ENCODE measurements at places on chromosomes 5 and 9.

DNA sequence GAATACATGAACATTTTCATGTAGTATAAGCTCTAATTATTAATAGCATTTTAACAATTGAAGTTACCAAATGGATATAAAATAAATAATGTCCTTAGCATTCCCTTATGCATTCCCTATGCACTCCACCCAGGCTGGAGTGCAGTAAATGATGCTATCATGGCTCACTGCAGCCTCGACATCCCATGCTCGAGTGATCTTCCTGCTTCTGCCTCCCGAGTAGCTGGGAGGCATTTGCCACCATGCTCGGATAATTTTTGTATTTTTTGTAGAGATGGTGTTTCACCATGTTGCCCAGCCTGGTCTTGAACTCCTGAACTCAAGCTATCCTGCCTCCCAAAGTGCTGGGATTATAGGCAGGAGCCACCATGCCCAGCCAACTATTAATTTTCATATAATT, 184.0 kb downstream of the PBX3 start:
- no peak for DNase-seq

DNA sequence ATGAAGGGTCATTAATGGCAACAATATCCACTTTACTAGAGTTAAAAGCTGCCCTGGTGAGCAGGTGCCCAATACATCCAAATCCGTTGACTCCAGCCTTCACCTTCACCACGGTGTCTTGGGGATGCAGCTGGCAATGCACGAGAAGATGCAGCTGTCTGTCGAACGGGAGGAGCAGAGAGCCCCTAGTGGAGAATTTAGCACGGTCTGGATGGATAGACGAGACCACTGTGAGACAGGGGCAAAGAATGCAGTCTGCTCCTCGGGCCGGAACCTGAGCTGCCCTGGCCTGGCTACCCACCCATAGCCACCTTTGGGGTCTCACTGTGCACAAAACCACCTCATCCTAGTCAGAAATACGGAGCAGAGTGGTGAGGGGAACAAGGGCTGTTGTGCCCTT, 35.1 kb downstream of the ADRA1B start:
- no peak for DNase-seq

GRCh38 chr9:71524996-71525580, 243.2 kb downstream of the CEMIP2 start:
- no peak for DNase-seq

GRCh38 chr5:59256331-59256730, 637.2 kb downstream of the PDE4D start:
- DNase-seq, result no peak

DNA sequence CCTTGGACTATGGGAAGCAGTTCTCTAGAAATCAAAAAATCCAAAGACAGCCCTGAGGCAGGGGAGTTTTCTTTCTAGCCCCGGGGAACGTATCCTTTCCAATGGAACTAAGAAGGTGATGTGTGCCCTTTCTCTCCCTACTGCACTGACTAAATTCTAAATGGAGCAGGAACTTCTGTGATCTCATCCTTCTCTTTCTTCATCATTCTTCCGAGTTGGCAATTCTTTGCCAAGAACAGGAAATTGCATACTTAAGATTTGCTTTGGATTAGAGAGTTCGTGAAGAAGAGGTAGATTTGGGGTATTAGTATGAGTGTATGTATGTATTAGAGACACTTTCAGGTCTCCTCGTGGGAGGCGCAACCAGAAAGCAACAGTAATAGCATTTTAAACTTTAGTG, 178.0 kb upstream of the PIK3R1 start:
- no peak for DNase-seq

GRCh38 chr9:127233550-127233949, 31.0 kb upstream of the GARNL3 start:
- no peak for DNase-seq

DNA sequence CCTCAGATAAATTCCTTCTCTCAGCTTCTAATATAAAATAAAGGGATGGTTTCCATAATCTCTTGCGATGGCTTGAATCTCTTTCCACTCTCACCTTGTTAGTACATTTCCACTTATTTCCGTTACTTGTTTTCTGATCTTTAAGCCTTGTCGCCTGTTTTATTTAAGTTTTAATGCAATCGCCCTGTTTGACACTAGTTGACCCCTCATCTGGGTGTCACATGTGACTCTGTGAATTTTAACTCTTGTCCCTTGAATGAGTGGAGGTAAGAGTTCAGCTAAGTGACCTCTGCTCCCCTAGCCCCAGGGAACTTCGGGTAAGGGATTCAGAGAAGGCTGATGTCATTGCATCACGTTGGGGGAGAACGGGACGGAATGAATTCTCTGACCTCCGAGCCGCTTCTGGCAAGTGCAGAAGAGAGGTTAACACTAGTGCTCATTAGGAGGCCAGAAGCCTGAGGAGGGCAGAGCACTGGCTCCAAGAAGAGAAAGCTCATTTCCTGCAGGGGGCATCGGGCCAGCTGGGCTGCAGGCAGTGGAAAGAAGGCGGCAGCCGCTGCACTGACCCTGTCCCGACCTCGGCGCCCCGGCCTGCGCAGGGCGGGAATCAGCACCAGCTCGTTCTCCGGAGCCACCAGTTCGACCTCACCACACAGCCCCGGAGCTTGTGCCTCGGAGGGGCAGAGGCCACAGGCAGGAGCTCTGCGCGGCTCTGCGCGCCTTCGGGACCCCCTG, 569 bp downstream of the HINT2 start:
- DNase-seq, result peak; percentile 61

- no peak for DNase-seq
Measured at GRCh38 chr9:35994959-35995358, 37.0 kb upstream of the OR2S2 start.

DNA sequence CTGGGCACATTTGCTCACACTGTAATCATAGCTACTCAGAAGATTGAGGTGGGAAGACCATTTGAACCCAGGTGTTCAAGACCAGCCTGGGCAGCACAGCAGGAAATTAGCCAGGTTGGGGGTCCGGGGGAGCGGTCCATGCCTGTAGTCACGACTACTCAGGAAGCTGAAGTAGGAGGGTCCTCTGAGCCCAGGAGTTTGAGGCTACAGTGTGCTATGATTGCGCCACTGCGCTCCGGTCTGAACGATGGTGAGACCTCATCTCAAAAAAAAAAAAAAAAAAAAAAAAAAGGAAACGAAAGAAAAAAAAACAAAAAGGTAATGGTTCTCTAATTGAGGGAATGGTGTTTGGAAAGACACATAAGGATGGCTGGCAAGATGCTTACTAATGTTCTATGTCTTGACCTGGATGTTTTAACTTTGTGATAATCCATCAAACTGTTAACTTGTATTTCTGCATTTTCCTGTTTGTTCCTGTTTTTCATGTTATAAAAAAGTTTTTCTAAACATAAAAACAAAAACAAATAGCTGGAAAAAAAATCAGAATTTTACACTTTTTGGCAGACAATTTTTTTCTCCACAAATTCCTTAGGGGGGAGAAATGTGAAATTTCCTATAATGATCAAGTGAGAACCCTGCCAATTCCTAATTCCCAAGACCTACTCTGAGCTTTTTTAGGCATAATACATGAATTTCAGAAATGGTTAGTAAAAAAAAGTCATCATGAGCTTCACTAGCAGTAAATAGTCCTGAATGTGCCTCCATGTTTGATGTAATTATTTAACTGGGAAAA, 96.9 kb downstream of the DENND1A start:
- DNase-seq, result no peak

GRCh38 chr9:126093771-126094170, 232.9 kb upstream of the MVB12B start:
- no peak for DNase-seq

GRCh38 chr9:122005597-122005996, 87.5 kb downstream of the TTLL11 start:
- no peak for DNase-seq

- no peak for DNase-seq
Measured at GRCh38 chr9:113993838-113994540, 84.1 kb downstream of the AMBP start.

GRCh38 chr5:43619911-43620310, 16.9 kb downstream of the NNT start:
- no peak for DNase-seq

DNA sequence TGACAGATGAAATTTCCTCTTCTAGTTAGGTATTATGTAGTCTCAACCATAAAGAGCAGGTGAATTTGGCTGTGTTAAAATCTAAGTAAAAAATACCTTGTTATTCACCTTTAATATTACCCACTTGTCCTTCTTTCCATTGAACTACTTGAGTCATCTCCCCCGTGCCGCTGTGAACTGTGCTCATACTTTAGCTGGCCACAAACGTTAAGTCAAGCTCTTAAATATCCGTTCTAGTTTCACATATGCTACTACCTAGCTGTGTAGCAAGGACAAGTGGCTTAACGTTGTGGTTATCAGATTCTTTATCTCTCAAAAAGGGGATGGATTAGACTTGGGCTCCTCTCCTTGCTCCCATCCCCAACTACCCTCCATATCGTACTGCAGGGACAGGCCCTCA, 110.4 kb downstream of the EFNA5 start:
- no peak for DNase-seq

DNA sequence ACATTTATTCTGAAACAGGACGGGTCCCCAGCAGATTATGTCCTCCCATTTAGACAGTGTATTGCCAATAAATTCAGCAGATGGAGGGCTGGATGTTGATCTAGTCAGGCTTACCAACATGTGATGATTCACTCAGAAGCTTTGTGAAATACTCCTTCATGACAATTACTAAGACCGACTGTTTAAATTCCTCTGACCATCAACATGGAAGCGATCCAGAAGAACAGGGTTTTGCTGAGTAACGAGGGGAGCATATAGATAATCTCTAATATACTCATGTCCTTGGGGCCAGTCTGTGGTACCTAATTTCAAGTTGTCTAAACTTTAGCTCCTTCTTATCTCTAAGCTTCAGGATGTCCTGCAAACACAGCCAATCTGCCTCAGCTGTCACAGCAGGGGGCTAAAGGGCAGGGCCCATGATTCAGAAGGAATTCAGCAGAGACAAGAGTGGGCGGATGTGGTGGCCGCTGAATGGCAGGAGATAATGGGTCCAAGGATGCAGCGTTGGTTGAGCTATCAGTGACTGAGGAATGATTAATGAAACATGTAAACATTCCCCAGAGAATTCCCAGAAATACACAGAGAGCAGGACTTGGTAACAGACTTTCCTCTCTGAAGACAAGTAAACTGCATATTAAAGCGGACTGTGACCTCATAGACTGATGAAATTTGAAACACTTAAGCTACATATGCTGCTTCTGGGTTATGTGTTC, 109.4 kb downstream of the ANKRD55 start:
- no peak for DNase-seq

- DNase-seq, result no peak
Measured at GRCh38 chr9:77469515-77470231, 178.4 kb downstream of the GNA14 start.

DNA sequence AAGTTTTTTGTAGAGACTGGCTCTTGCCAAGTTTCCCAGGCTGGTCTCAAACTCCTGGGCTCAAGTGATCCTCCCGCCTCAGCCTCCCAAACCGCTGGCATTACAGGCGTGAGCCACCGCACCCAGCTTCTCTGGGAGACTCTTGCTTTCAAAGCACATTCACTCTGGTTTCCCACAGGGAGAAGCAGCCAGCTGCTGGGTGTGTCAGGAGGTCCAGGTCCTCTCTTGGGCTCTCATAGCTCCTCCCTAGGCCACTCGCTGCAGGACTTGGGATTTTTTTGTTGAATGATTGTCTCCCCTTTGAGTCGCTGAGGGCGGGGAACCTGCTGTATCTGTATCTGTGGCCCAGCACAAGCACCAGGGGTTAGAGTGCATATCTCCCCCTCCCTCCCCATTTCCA, 68.4 kb upstream of the RAPGEF1 start:
- no peak for DNase-seq

GRCh38 chr9:77014597-77015263, 4.7 kb upstream of the FOXB2 start:
- no peak for DNase-seq

DNA sequence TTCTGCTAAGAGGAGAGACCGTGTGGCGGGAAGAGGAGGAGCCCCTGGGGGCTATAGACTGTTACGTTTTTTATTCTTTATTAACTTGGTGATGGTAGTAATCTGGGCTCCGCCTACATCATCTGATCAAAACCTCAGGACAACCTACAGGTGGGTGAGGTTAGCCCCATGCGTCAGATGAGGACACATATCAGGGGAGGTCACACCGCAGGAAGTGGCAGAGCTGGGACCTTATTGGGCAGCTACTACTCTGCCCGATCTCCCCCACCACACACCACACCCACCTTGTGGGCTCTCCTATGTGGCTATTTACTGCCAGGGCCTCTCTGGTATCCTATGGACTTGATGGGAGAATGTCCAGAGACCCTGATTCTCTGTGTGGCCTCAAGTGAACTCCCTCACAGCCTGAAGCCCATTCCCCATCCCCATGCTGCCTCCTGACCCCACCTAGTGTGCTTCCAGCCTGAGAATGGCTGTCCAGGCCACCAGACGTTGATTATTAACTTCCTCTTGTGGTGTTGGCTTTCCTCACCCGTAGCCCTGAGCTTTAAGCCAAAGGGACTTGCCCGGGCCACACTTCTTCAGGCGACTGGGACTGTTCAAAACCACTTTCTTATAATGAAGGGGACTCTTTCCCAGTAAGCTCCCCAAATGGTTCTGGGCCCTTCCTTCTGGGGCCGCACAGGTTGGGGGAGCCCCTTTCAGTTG, 8.2 kb downstream of the UNC5A start:
- DNase-seq, result no peak

- no peak for DNase-seq
Measured at GRCh38 chr9:122846371-122846940, 18.1 kb upstream of the PDCL start.

DNA sequence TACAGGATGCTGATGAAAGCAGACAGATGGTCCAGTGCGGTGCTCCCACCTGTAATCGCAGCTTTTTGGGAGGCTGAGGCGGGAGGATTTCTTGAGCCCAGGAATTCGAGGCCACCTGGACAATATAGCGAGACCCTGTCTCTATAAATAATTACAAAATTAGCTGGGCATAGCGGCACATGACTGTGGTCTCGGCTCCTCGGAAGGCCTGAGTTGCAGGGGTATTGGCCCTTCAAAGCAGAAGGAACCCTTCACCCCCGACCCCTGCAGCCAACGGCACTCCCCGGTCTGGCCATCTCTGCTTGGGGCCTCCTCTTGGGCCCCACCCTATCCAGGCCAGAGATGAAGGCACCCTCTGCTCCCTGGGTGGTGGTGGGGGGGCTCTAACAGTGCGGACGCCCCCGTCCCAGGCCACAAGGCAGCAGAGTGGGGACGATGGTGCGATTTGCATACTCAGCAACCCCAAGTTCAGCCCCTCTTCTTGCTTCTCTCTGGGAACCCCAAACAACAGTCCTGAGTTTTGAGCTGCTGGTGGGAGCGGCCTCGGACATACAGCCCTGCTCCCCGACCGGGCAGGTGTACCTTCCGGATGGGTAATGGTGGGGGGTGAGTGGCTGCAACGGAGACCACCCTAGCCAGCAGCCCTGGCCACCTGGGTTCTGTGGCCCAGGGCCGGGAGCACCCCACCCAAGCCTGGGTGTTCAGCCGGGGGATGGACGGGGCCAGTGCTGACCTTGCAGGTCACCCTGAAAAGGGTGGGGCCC, 50.7 kb downstream of the NACC2 start:
- no peak for DNase-seq

DNA sequence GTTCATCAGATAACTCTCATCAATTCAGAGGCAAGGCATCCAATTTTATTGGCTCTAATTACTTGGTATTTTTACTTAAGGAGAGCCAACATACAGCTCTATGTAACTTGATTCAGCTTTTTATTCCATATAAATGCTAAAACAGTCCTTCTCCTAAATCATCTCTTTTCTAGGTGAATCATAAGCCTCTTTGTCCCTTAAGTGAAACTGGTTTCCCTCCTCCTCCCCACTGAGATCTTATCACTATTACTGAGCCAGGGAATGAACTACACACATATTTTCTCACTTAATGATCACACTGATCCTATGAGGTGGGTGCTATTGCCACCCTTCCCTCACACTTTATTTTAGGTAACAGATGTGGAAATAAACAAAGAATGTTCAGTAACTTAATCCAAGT, 1143.8 kb downstream of the MAT2B start:
- DNase-seq, result no peak

Measured in AML-193 (cell line).